ENCODE measurements at places on chromosomes 6 and 20. TPM values are rescaled to one million over a fixed set of nuclear protein-coding genes. Genes with fewer than 3 reads are reported as not detected.

DNA sequence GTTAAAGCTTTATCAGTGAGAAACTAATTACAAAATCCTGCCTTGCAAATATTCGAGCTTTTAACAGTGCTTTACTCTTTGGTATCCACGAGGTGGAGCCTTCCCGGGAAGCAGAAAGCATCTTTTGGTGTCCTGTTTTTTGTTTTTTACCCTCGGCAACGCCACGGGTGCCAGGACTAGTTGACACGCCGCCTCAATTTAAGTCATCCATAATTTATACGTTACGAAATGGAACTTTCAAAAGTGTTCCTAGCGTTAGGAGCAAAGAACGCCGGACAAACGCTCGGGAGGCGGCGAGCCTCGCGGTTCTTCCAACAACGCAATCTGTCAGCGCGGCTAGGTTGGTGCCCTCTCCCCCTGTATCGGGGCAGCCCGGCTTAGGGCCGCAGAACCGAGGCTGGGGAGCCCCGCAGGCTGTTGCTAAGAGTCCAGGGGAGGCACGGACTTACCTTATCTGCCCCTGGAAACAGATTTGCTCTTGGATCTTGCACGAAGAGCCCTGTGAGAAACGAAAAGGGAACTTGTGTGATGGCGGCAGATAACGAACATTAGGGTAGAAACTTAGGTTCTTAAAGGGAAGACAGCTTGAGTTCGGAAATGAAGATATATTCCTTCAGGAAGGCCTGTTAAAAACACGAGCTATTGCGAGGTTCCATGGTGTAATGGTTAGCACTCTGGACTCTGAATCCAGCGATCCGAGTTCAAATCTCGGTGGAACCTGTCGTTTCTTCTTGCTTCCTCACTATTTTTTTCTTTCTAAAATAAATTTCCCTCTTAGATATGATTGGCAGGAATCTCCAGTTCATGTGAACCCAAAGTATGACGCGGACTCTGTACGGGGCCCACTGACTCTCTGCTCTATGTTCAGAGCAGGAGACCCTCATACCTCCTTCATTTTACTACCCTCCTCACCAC lies 46.2 kb upstream of the ZNF184 start:
- no peaks in the 10 kb centered on the region for H3K36me3 ChIP-seq
- H3K27ac ChIP-seq: peak overlapping the region; percentile 48
- H3K27me3 ChIP-seq: peaks cover 16% of the 10 kb centered on the region
- peak overlapping the region; percentile 64 for H3K4me3 ChIP-seq
- peak; percentile 91 for DNase-seq
- H3K4me1 ChIP-seq: no peaks in the 10 kb centered on the region

PRSS35 gene
- total RNA-seq: 60.2 TPM

GRCh38 chr6:119200512-119201175 lies 122.2 kb upstream of the FAM184A start:
- no peaks in the 10 kb centered on the region for H3K36me3 ChIP-seq
- DNase-seq: no peak
- no peak overlapping the region for H3K27ac ChIP-seq

DNA sequence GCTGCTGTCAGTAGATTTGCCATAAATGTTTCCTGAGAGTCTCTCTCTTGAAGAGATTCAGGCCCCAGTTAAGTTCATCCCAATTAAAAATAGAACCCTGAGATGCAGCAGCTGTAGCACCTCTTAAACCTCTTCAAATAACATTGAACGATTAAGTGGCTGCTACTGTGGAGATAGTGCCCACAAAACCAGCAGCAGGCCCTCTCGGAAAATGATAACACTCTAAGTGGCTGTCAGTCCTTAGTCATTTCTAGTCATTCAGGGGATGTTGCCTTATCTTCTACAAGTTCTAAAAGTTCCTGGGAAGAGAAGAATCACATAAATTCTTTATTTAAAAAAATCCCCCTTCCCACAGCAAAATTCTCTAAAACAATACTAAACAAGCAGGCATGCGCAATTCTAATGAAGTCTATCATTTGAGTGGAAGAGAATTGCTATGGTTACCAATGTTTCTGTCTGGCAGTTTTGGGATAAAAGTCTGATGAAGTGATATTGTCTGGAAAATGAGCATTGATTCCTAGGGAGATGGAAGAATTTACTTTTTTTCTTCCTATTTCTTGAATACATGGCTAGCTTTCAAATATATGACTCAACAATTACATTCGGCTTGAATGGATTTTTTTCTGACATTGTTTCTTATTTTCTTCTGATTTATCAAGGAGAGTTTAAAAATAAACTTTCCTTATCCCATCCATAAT lies 131.9 kb downstream of the TRMT11 start:
- H3K4me1 ChIP-seq: peaks cover 41% of the 10 kb centered on the region
- H3K27ac ChIP-seq: no peak overlapping the region
- peaks cover 3% of the 10 kb centered on the region for H3K27me3 ChIP-seq

CST2 gene
- not detected for total RNA-seq

BMP2 gene
- 343 TPM for total RNA-seq

- H3K36me3 ChIP-seq: peaks cover 13% of the 10 kb centered on the region
- H3K27ac ChIP-seq: no peak overlapping the region
- H3K4me3 ChIP-seq: no peak overlapping the region
Observed at GRCh38 chr6:125918681-125919566, 37.6 kb upstream of the HINT3 start.

DNA sequence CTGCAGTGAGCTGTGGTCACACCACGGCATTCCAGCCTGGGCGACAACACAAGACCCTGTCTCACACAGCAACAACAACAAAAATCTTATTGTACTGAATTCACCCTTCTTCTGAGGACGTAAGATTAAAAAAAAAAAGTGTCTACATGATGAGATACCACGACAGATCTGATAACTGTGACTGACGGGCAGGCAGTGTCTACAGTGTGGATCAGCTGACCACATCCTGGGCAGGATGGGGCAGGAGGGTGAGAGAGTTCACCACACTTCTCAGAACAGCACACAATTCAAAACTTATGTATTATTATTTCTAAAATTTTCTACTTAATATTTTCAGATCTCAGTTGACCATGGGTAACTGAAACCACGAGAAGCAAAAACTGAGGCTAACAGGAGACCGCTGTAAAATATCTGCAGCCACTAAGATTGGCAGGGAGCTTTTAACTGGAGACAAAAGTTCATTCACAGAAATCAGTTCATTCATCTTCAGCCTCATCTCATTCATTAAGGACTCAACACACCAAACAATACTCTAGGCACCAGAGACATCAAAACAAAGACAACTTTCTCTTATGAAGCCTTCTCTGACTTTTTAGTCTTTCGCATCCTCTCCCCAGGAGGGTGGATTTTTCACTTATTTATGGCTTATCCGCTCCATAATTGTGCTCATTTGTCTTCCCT lies 15.7 kb upstream of the NHSL1 start:
- H3K4me3 ChIP-seq: no peak overlapping the region
- H3K27ac ChIP-seq: no peak overlapping the region
- no peaks in the 10 kb centered on the region for H3K27me3 ChIP-seq
- no peak for DNase-seq
- no peaks in the 10 kb centered on the region for H3K4me1 ChIP-seq

- H3K4me1 ChIP-seq: no peaks in the 10 kb centered on the region
- no peaks in the 10 kb centered on the region for H3K36me3 ChIP-seq
- H3K4me3 ChIP-seq: no peak overlapping the region
- H3K27me3 ChIP-seq: no peaks in the 10 kb centered on the region
- DNase-seq: no peak
- no peak overlapping the region for H3K27ac ChIP-seq
Observed at GRCh38 chr6:71279321-71279720, 9.3 kb upstream of the OGFRL1 start.

OPRM1 gene
- total RNA-seq: not detected

DNA sequence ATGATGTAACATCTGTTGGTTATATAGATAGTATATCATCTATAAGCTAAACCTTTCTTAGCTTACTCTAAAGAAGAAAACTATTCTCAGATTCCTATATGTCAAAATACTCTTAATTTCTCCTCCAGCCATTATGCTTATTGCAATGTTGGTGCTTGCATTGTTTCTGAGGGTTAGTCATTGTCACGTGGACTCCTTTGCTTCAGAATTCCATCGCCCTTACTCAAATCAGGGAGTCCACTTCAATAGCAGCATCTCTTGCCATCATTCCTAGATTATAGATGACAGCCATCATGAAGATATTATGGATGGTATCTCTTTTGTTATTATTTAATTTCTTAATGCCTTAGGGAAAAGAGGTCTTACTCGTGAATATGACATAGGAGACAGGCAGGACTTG lies 776.1 kb downstream of the TENT5A start:
- H3K27ac ChIP-seq: no peak overlapping the region
- no peaks in the 10 kb centered on the region for H3K4me1 ChIP-seq
- H3K27me3 ChIP-seq: no peaks in the 10 kb centered on the region
- H3K4me3 ChIP-seq: no peak overlapping the region

SOX12 gene
- total RNA-seq: 79.8 TPM

FBXO5 gene
- total RNA-seq: 16.6 TPM

GRCh38 chr6:38021029-38021428 lies 201.5 kb downstream of the ZFAND3 start:
- DNase-seq: no peak
- H3K4me3 ChIP-seq: no peak overlapping the region
- peaks cover 14% of the 10 kb centered on the region for H3K4me1 ChIP-seq
- no peaks in the 10 kb centered on the region for H3K27me3 ChIP-seq
- H3K36me3 ChIP-seq: no peaks in the 10 kb centered on the region
- H3K27ac ChIP-seq: no peak overlapping the region

GLP1R gene
- 0.11 TPM for total RNA-seq

BMP5 gene
- 112 TPM for total RNA-seq

- H3K4me1 ChIP-seq: peaks cover 43% of the 10 kb centered on the region
- no peak overlapping the region for H3K4me3 ChIP-seq
- no peaks in the 10 kb centered on the region for H3K36me3 ChIP-seq
- no peaks in the 10 kb centered on the region for H3K27me3 ChIP-seq
Observed at GRCh38 chr6:163729127-163729872, 314.8 kb downstream of the QKI start.

THBD gene
- 1.1 TPM for total RNA-seq

ALDH8A1 gene
- 2.0 TPM for total RNA-seq

OPN5 gene
- total RNA-seq: 0.14 TPM

GRCh38 chr20:57013741-57014140 lies 252.7 kb downstream of the BMP7 start:
- no peak for DNase-seq
- H3K27ac ChIP-seq: no peak overlapping the region
- peaks cover 3% of the 10 kb centered on the region for H3K4me1 ChIP-seq
- no peaks in the 10 kb centered on the region for H3K36me3 ChIP-seq
- no peak overlapping the region for H3K4me3 ChIP-seq
- H3K27me3 ChIP-seq: peaks cover 8% of the 10 kb centered on the region

- no peak overlapping the region for H3K4me3 ChIP-seq
- H3K27me3 ChIP-seq: peaks cover 41% of the 10 kb centered on the region
- no peaks in the 10 kb centered on the region for H3K4me1 ChIP-seq
- no peak for DNase-seq
Observed at GRCh38 chr6:150382171-150382570, 13.4 kb downstream of the IYD start.

GRCh38 chr6:96116674-96117073 lies 100.9 kb downstream of the FUT9 start:
- no peak overlapping the region for H3K27ac ChIP-seq
- no peak overlapping the region for H3K4me3 ChIP-seq
- no peaks in the 10 kb centered on the region for H3K4me1 ChIP-seq
- H3K36me3 ChIP-seq: no peaks in the 10 kb centered on the region
- no peaks in the 10 kb centered on the region for H3K27me3 ChIP-seq

WFDC10A gene
- total RNA-seq: not detected
